Stimulated activated CD8-positive, alpha-beta memory T cell treated with anti-CD3 and anti-CD28 coated beads, Interleukin-2, amount 100 ng/mL, for 1 hour (primary cell): ENCODE measurements at places on chromosomes 4 and X.

GRCh38 chrX:105018865-105019264 lies 201.6 kb downstream of the TEX13A start:
- DNase-seq, result no peak

- DNase-seq, result no peak
Observed at GRCh38 chrX:138917781-138918180, 206.3 kb upstream of the FGF13 start.

- no peak for DNase-seq
Observed at GRCh38 chrX:72609313-72609712, 36.7 kb upstream of the HDAC8 start.

DNA sequence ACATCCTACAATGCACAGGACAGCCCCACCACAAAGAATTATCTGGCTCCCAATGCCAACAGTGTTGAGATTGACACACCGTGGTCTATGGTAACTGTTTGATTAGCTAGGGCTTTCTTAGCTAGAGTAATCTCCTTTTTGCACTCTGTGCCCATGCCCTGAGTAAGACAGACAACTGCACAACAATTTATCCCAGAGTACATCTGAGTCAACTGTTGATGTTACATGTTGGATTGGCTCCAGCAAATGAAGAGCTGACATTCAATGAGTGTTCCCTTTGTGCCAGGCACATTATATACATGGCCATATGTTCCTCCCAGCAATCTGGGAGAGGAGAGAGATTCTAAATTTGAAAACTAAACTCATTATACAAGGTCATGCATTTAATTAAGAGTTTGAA lies 3.9 kb upstream of the FAM9C start:
- no peak for DNase-seq

- DNase-seq, result no peak
Observed at GRCh38 chr4:8300832-8301231, 31.3 kb downstream of the HTRA3 start.

- DNase-seq, result no peak
Observed at GRCh38 chr4:165070560-165070959, 16.9 kb downstream of the TRIM75 start.

DNA sequence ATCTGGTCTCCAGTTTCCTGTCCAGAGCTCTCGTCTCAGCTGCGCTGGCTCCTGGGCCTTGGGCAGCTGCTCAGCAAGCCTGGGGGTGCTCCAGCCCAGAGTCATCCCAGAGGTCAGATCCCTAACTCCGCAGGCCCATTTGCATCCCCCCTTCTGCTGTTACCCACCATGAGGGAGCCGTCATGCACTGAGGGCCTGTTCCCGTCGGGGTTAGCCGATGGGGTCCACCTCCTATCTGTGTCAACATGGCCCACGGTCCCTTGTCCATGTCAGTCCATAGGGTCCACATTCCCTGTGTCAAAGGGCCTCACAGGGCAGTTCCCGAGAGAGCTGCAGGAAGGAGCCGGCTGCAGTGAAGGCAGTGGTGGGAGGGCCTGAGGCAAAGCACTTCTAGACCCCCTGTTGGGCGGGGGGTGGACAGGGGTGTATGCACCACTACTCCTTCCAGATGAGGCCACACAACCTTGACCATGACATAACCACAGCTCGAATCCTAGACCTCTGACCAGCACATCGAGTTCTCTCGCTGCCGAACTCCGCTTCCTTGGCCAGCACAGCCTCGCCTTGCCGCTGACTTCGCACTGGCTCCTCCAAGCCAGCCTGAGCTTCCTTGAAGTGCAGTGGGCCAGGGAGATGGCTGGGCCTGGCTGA lies 24.9 kb downstream of the WDR1 start:
- DNase-seq, result no peak

- DNase-seq, result no peak
Observed at GRCh38 chr4:113874480-113874879, 105.0 kb downstream of the ARSJ start.

GRCh38 chrX:107758231-107758766 lies 17.3 kb downstream of the TSC22D3 start:
- DNase-seq, result no peak

DNA sequence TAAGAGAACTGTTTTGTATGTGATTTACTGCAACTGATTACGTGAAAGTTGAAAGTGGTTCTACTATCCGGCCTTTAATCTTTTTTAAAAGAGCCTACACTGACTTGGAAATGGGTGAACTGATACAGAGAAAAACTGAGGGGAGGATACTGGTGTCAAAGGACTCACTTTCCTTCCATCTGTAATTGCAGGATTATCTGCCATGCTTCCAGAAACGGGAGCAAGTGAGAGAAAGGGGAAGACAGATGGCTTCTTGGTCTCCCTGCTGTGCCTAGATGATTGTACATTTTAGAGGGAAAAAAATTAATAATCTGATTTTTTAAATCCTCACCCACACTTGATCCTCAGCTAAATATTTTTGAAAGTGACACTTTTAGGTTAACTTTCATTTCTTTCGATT lies 88.3 kb upstream of the GRID2 start:
- DNase-seq, result no peak

DNA sequence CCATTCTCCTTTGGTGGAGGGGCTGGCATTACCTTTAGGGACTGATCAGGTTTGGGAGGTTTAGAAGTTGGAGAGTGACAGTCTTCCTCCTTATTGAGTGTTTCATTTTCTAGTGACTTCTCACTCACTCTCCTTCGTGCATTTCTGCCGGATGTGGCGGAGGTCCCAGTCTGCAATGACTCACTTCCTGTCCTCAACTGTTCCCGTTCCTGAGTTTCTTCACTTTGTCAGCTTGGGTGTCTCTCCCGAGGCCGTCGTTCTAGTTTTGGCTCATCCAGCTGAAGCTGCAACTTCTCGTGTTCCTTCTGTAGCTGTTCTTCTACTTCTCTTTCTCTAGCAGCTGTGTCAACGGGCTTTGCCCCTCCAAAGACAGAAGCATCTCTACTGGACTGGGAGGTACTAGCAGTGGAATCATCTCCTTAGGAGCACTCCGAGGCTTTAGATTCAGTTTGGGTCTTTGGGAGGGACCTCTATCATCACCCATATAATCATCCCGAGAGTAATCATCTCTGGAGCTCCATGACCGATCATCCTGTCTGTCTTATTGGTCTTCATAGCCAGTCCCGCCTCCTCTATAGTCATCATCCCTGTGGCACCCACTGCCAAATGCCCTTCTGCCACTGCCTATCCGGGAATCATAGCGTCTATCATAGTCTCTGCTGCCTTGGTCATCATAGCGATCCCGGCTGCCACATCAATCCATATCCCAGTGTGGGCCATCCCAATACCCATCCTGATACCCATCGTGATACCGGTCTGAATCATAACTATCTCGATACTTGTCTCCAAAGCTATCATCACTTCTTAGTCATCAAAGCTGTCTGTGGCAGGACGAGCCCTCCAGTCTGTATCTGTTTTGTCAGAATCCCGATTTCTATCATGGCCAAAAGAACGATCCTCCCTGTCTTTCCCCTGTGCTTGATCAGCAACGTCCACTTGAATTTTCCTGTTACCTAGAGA lies 35.3 kb upstream of the VSIG4 start:
- no peak for DNase-seq

- DNase-seq, result no peak
Observed at GRCh38 chrX:40394302-40394701, 186.5 kb upstream of the ATP6AP2 start.

- no peak for DNase-seq
Observed at GRCh38 chrX:133151336-133151735, 54.4 kb upstream of the USP26 start.

- DNase-seq, result no peak
Observed at GRCh38 chrX:46444011-46444410, 101.2 kb downstream of the ZNF674 start.

DNA sequence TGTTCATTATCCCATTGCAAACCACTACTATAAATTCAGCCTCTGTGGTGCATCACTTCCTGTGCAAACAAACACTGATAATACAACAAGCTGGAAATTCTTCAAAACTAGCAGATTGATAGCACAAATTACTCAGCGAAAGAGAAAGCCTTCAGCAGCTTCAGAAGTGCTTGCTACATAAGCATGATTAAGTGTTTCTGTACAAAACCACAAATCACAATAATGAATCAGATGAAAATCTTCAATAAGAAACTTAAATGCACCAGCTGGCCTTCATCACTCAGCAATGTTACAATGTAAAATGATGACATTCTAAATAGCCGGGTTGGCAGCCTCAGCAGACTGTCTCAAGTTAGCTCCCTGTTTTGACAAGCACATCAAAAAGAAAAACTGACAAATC lies 262.2 kb downstream of the SPOCK3 start:
- no peak for DNase-seq

- DNase-seq, result no peak
Observed at GRCh38 chr4:67712650-67713528, 11.9 kb upstream of the UBA6 start.

DNA sequence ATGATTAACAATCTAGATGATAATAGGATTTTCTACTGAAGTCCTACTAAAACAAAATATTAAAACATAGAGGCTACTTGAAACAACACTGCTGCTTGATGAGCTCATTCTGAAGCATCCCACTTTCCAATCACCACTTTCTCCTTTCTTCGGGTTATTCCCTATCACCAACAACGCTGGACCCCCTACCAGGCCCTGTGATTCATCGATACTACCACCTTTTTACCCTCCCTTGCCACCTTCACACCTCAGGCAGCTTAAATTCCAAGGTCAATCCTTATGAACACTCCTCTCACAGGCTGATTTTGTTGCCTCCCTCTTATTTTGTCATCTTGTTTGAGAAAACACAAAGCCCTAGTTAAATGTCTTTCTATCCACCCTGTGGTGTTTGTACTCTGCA lies 102.6 kb downstream of the IQCM start:
- DNase-seq, result no peak

DNA sequence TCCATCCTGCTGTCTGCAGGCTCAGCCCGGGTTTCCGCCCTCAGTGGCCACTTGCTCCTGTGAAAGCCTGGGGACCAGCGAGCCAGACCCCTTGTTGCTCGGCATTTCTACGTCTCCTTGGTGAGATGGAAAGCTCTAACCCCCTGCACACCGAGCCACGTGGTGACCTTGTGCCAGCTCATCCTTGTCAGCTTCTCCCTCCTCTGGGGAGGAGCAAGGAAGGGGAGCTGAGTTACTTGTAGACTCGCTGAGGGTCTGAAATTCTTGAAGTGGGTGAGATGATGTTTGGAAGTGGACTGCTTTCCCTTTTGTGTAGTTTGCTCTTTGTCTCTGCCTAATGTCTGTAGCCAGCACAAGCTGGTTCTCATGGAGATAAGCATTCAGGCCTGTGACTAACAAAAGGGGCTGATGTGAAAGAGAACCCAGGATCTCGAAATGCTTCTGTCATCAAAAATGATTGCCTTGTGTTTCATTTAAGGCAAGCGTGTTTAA lies 29.3 kb downstream of the RGS12 start:
- DNase-seq, result no peak

DNA sequence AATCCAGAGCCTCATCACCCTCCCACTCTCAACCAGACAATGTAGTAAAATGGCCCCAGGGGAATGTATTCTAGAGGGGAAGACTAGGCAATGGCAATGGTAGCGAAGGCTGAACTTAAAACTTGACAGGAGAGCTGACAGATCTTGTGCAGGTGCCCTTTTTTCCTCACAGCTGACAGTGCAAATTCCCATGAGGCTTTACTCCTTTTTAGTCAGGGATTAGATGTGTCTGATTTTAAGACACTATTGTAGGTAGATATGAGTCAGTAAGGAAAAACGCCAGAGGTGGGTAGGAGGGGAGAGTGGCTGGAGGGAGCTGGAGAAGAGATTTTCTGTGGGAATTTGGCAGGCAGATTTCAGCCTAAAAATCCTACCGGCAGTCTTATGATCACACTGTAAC lies 10.7 kb downstream of the CAPN6 start:
- no peak for DNase-seq

DNA sequence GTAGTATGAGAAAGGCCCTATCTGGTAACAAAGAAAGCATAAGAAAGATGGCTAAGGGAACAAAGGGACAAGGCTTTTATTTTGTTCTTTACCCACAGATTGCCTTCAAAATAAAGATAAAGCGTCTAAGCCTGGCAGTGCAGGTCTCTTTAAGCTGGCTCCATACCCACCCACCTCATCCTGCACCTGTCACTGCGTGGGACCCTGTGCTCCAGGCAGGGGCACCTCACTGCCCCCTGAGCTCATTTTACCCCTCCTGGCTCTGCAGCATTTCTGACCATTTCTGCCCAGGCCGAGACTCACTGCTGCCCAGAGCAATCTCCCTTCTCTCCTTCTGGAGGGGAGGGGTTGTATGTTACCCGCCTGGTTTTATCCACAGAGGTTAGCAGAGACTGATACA lies 1.7 kb upstream of the CYP4V2 start:
- no peak for DNase-seq

- DNase-seq, result no peak
Observed at GRCh38 chr4:55763996-55764395, 55.6 kb upstream of the EXOC1L start.

DNA sequence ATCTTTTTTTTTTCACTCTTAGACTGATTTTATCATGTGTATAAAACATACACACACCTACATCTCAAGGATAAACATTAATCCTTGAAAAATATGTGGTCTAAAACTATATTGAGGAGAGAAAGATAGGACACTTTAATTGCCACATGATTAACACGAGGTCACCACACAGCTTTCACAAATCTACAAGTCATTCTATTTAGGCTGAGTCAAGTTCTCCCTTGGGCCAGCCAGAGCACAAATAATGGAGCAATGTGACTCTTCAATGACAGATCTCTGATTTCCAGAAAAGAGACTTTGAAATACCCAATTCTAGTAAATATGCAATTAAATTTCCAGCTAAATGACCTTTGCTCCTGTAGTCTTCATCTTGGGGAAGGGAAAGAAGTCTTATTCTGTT lies 12.9 kb upstream of the ADH4 start:
- no peak for DNase-seq

- DNase-seq, result no peak
Observed at GRCh38 chr4:181799561-181800069, 443.6 kb upstream of the TENM3 start.

GRCh38 chrX:11789809-11790208 lies 31.8 kb downstream of the MSL3 start:
- no peak for DNase-seq

DNA sequence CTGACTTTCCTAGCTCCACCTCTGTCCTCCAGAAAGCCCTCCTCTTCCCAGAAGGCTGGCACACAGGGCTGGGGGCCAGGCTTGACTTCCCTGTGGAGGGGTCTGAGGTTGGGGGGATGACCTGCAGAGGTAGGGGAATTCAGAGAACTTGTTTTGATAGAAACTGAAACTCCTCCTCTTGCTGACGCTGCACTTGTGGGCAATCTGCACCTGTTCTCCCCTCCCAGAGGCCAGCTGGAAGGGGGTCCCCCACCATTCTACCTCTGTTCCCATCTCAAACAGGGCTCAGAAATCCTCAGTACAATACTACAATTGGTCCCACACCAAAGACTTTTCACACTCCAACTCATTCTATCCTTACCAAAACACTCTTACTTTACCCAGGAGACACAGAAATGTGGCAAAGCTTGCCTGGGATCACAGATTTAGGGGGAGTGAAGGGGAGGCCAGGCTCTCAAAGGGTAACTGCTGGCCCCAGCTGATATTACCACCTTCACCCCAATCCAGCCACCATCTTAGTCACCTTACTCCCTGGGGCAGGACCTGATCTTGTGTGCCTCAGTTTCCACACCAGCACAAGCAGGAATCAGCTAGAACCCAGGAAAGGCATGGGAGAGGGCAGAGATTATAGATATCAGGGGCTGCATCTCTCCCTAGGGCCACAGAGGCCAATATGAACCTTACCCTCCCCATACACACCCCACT lies 18.5 kb downstream of the OTUD5 start:
- DNase-seq, result no peak
